ENCODE measurements at places on chromosomes 6 and 20.

DNA sequence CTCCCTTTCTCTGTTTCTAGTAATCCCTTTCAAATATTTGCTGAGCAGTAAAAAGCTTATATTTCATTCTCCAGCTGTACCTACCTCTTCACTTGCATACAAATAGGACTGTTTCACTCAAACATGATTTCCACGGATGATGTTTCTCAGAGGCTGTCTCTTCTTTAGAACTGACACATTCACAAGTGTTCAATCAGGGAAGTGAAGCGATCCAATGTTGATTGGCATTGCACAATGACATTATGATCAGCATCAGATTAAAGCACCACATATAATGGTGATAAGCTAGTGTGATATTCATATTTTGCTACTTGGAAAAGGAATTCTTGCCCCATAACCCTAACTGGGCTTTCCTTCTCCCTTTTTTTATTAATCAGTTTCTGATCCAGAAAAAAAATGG lies 681.8 kb downstream of the TBC1D32 start:
- no peak for DNase-seq

GRCh38 chr6:44935693-44936300 lies 392.3 kb upstream of the RUNX2 start:
- DNase-seq = no peak

DNA sequence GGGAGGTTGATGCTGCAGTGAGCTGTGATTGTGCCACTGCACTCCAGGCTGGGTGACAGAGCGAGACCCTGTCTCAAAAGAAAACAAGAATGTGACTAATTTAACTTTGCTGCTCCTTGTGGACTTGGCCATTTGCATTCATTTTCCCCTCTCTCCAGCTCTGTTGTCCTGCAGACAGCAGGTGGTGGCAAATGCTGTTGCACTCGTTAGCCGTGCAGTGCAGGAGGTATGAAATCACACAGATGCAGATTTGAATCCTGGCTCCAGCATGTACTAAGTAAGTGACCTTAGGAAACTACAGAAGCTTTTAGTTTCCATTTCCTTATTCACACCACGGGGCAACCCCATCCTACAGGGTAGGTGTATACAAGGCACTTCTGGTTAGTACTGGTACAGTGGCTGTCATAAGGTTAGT lies 9.6 kb upstream of the BEND3 start:
- no peak for DNase-seq

DNA sequence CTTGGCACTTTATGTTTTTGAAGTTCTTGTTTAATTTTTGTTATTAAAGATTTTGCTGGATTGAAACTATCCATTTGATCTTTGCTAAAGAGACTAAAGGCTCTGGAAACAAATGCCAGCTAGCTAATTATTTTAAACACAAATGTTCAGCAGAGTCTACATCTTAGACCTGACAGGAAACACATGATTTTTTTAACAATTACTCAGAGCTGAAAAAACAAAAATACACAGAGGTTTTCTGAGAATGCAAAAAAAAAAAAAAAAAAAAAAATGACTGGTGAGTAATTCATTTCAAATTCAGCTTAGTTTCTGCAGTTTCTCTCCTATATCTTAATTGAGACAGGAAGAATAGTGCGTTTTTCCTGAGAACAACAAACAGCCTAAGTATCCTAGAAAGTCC lies 448.0 kb downstream of the TENT5A start:
- DNase-seq = no peak

- no peak for DNase-seq
These were observed 192.7 kb downstream of the KHDC1L start for GRCh38 chr6:73032586-73032985.

DNA sequence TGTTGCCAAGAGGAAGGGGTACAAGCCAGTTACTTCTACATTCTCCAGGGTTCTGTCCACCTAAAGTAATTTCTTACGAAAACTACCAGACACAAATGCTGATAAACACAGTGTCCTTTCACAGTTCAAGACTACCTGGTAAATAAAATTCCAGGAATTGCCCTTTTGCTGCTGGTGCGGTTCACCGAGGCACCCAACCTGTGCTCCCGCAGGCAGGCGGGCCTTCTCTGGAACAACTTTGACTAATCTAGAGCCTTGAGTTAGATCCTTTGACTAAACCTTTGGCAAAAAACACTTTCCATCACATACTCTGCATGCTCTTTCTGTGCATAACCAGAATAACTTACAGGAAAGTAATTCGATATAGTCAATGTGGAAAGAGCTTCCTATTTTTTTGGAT lies 107.0 kb downstream of the HUS1B start:
- DNase-seq = no peak

- no peak for DNase-seq
These were observed 195.4 kb upstream of the RUNX2 start for GRCh38 chr6:45132658-45133294.

- no peak for DNase-seq
These were observed 117.6 kb downstream of the TMEM242 start for GRCh38 chr6:157205473-157206358.
